ENCODE measurements at places on chromosomes 7 and 10.

GRCh38 chr7:108503112-108504026 is 22.6 kb downstream of the PNPLA8 start:
- DNase-seq = no peak

- DNase-seq = no peak
Measured at GRCh38 chr10:3477683-3478082, 305.1 kb upstream of the PITRM1 start.

DNA sequence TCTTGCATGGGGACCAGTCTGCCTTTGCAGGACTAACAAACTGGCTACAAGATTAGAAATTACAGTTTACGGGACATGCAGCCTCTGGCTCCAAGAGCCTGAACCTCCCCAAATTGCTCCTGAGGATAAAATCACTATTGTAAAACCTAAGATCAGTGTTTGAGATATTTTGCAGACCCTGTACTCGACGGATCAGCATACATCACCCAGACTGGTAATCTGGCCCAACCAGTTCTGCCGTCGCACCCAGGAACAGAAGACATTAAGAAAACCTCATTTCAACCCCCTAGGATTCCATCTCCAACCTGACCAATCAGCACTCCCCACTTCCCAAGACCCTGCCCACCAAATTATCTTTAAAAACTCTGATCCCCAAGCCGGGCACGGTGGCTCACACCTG is 27.1 kb upstream of the DNMBP start:
- no peak for DNase-seq

DNA sequence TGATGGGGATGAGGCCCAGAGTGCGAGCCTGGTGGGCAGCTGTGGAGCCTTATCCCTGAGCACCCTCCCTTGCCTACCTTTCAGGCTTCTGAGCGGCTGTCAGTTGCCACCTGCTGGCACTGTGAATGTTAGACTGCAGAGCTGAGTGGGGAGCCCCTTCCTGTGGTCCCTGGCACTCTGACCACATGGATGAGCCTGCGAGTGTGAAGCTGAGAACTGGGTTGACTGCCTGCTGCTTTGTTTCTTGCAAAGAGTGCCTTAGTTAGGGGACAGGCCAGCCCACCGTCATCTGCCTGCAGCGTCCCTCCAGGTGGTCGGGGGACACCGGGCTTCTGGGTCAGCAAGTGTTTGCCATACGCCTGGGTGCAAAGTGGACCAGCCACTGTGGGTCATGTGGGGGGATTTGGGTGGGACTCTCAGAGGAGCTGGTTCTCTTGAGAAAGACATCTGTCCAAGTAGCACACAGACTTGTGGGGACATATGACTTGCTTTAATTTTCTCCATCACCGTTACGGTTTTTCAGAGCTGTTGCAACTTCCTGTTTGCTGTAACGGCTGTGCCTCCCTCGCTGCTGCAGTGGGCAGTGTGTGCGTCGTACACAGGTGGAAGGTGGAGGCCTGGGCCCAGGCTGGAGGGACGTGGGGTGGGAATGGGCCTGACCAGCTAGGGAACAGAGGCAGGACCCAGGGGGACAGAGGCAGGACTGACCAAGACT is 13.7 kb downstream of the INPP5A start:
- DNase-seq = no peak

DNA sequence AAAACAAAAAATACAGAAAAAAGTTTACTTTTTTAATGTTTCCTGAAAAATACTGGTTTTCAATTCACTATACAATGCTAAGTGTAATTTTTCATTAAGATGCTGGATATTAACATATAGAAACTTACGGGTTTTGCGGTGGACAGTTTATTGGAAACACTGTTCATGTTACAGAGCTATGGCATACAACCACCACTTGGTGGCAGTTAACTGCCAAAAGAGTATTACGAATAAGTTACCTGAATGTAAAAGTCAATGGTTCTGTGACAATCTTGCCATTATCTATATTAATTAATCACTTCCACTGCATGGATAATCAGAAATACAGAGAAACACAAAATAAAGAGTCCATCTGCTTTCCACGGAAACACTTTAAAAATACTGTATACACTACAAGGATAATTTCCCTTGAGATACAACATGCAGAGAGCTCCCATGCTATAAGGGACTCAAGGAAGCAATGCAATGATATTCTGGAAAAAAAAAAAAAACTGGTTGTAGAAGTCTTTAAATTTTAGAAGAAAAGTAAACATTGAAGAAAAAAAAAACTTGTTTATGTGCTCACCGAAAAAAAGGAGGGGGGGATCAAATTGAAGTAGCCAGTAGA is 97.0 kb downstream of the TPK1 start:
- DNase-seq = no peak

DNA sequence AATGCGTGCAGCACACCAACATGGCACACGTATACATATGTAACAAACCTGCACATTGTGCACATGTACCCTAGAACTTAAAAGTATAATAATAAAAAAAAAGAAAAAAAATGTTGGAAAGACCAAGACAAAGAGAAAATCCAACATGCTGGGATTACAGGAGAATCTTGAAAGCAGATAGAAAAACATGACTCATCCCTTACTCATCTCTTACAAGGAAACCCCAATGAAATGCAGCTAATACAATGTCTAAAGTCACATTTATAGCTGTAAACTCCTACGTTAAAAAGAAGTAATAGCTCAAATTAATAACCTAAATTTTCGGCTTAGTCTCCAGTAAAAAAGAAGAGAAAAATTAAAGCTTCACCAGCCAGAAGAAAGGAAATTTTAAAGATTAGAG is 47.5 kb upstream of the DGKB start:
- no peak for DNase-seq

DNA sequence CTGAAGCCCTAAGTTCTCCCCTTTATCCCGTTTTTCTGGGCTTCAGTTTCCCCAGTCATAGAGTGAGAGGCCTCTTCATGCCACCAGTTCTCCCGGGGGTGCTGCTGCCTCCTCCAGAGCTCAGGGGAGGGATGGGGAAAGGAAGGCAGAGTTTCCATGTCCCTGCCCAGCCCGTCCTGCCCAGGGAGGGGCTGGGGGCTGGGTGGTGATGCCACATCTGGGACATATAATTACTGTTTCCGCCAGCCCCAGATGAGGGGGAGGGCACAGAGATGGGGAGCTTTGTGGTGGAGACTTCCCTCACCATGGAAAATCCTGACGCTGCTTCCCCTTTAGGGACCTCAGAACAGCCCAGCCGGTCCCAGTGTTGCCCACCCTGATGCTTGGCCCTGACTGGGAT is 4.1 kb downstream of the AQP1 start:
- no peak for DNase-seq

GRCh38 chr7:128938544-128939074 is 882 bp downstream of the IRF5 start:
- no peak for DNase-seq

DNA sequence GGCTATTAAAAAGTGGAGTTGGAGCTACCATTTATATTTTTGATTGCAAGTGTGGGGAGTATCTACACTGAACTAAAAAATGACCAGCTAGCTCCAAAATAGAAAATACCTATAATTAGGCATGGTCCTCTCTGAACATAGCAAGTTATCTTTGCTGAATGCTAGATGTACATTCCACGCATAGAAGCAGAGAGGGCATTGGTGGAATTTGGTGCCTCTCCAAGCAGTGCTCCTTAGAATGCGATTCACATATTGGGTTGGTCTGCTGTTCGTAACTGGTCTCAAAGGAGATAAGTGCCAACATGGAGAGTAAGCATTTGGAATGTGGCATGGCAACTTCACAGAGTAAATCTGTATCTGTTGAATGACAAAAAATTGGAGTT is 196.2 kb downstream of the PTN start:
- DNase-seq = no peak

DNA sequence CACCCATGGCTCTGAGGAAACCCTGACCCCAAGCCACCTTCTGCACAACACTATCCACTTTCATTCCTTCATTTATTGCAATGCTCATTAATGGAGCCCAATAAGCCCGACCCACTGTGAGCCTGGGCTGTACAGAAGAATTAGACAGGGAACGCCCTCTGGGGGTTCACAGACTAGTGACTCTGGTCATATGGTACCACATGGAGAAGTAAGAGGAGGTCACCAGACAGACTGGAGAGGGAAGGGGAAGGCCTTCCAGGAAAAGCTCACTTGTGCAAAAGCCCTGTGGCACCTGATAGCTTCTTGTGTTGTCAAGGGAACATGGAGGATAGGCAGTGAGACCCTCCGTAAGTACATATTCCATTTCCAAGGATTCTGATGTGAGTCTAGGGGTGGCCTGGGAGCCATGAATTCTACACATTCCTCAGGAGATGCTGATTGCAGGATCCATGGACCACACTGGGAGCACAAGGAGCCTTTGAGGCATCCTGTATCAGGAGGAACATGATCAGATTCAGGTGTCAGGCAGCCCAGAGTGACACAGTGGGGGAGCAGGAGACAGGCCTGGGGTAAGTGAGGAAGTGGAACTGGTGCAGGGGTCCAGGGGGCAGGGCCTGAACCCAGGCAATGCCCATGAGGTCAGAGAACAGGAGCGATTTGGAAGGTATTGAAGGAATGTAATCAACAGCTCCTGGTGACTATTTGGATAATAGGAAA is 19.9 kb downstream of the TMEM72 start:
- no peak for DNase-seq

- no peak for DNase-seq
Measured at GRCh38 chr10:71575934-71576801, 143.4 kb downstream of the C10orf105 start.

DNA sequence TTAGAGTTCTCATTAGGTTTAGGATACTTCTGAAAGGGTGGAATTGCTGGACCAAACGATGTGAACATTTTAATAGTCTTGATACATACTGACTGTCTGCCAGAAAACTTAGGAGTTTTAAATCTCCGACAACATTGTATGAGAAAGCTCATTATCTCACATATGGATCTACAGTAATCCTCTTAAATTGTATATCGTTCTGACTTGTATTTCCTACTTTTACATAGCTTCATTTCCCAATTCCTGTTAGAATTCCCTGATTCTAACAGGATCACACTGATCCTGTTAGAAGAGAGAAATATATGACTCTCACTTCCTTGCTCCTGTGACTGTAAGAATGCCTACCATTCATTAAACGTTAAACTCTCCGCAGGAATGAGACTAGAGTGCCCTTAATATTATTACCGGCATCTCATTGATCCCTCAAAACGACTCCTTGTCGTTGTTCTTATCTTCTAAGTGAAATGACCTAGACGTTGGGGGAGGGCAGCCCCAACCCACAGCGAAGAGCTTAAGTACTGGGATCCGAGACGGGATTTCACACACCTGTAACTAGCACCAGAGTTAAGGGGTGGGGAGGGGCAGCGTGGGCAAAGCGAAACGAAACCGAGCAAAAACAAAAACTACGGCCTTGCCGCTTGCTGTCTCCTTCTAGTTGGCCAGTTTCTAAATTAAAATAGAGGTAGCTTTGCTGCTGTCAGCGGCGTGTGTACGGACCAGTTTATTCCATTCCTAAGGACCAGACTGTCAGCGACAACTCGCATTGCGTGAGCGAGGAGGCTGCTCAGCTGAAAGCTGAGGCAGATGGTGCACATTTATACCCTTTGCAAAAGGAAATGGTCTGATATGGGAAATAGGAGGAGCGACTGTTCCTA is 678 bp upstream of the TMEM106B start:
- DNase-seq = no peak

DNA sequence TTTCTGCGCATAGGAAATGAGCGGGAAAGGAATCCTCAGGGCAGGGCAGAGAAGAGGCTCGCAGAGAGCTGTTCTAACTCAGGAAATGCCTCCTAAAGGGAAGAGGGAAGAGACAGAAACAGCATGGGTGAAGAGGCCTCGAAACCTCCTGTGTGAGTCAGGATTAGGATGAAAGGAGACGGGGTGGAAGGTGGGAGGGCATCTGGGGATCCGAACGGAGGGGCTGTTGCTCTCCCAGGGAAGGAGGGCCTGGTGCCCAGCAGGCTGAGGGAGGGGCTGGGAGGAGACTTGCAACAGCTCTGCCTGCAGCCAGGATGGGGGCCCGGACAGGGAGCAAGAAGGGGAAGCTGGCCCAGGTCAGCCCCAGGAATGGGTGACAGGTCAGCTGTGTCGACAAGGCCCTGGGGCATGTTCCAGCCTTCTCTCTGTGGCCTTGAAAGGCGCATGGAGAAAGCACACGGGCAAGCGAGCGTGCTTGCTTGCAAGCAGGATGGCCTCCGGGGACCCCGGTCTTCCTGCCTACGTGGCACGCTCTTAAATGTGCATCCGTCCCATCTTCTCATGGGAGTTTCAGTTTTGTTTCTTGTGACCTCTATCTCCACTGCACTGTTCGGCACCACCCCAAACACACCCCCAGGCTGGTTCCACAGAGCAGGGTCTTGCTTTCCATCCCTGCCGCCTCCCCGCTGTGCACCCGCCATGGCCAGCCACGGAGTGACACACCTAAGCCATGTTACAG is 63.5 kb downstream of the HIPK2 start:
- no peak for DNase-seq

- no peak for DNase-seq
Measured at GRCh38 chr7:76133164-76133775, 68.4 kb upstream of the SRRM3 start.

GRCh38 chr10:132964231-132964630 is 21.9 kb upstream of the CFAP46 start:
- no peak for DNase-seq

DNA sequence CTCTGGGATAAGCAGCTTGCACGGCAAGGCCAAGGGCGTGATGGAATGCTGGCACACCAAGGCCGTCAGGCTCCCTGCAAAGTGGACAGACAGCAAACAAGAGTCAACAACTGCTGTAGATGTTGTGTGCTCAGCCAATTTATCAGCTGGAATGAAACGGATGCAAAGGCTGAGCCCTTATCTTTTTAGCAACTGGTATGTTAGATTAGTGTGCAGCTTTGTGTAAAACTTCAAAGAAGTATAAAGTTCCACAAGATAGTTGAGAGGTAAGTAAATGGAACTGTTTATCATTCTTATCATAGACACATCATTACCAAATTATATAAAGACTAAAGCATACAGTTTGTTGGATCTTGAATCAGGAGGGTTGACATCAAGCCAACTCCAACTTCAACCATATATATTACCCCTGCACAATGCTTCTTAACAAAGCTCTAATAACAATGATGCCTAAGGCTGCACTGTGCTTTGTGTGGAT is 289.0 kb downstream of the TNS3 start:
- no peak for DNase-seq

GRCh38 chr7:11650500-11650899 is 181.5 kb downstream of the THSD7A start:
- no peak for DNase-seq

- no peak for DNase-seq
Measured at GRCh38 chr7:101094791-101095375, 9.6 kb downstream of the TRIM56 start.

DNA sequence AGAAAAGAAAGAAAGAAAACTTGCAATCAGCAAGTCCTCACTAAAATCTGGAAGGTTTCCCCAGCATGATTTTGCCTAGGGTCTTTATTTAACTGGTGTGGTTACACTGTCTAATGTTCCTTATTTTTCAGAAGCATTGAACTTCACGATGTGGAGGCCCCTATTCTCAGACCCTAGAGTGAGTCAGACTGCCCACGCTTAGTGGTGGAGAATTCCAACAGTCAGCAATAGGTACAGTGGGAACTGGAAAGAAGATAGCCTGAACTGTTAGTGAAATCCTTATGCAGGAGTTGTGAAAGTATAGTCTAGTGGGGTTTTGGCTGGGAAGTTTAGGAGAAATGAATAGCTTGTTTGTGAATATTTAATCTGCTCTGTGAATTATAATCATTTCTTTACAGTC is 115.0 kb downstream of the FZD1 start:
- DNase-seq = no peak

- no peak for DNase-seq
Measured at GRCh38 chr7:124597509-124597908, 168.1 kb downstream of the GPR37 start.
